T1000 (cell line): ENCODE measurements at places on chromosomes 3 and 15.

- no peak for DNase-seq
These were observed 782.0 kb upstream of the ALCAM start for GRCh38 chr3:104584682-104585081.

GRCh38 chr3:102161384-102162006 is 273.3 kb upstream of the ZPLD1 start:
- no peak for DNase-seq

GRCh38 chr3:156711113-156711512 is 36.7 kb downstream of the TIPARP start:
- no peak for DNase-seq

DNA sequence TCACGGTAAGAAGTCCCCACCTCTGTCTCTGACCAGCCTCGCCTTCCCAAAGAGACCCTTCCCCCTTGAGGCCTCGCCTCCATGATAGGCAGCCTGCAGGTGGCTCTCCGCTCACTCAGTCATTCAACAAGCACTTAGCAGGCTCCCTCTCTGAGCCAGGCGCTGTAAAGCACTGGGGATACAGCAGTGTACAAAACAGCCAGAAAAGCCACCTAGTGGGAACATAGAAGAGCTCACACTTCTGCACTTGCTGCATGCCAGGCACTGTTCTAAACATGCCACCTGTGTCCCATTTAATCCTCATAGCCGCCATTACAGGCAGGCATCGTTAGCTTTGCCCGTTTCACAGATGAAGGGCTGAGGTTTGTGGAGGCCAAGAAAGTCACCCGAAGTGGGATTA is 56.0 kb downstream of the SEMA3G start:
- DNase-seq = no peak

- DNase-seq = no peak
These were observed 4.4 kb downstream of the INSYN1 start for GRCh38 chr15:73748730-73749129.

DNA sequence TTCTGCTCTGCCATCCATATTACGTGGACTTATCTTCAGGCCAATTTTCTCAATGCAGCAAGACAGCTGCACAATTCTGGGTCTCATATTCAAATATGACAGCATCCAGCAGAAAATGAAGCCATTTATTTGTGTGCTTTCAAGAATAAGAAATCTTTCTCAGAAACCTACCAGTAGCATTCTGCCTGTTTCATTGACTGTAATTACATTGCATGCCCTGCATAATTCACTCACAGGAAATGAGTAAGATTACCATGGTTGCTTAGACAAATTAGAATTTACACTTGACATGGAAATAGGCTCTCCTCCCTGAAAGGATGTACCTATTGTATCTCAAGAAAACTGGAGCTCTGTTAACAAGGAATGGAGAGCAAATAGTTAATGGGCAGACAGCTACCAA is 346.6 kb upstream of the DCBLD2 start:
- DNase-seq = no peak

GRCh38 chr3:100131241-100131640 is 16.9 kb upstream of the FILIP1L start:
- no peak for DNase-seq
